ENCODE measurements at places on chromosomes 12 and 14. TPM values are rescaled to one million over a fixed set of nuclear protein-coding genes. Genes with fewer than 3 reads are reported as not detected.

Gene UBC
- 1,131 TPM for total RNA-seq

Gene ATL1
- total RNA-seq = 1.9 TPM

DNA sequence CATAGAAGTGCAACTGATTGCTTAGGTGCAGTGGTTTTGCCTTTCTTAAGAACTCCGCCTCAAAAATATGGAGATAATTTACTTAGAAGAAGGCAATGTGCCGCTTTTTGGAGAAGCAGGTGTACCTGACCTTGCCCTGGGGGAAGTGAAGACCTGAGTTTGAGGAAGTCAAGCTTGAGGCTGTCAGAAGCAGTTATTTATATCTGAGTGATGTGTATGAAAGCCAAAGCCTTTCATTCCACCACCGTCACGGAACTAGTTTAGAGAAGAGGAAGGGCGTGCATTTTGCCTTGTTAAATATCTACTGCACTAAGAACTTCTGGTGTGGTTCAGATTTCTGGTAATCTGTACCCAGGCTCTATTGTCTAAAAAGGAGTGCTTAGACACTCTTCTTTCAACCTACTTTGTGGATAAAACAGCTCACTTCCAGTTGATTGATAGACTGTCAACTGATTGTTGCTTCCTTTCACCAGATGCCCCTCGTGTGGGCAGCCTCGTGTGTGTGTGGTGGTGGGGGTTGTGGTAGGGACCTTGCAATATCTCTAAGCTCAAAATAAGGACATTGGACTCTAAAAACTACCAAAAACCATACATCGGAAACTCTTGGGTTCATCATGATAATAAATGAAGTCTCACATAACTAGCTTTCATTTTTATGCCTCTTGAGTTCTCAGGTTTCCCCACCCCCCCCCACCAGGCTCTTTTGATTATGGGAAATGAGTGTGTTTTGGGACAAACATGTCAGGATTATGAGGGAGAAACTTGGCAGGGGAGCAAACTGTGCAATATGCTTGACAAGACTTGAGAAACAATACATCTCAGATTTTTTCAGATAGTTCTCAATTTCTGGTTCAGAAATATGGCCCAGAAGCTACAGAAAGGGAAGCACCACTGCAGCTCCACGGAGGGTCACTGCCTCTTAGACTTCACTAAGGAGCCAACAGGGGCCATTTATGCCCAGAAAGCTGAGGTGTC, 78.6 kb downstream of the ARF6 start:
- DNase-seq = no peak

DNA sequence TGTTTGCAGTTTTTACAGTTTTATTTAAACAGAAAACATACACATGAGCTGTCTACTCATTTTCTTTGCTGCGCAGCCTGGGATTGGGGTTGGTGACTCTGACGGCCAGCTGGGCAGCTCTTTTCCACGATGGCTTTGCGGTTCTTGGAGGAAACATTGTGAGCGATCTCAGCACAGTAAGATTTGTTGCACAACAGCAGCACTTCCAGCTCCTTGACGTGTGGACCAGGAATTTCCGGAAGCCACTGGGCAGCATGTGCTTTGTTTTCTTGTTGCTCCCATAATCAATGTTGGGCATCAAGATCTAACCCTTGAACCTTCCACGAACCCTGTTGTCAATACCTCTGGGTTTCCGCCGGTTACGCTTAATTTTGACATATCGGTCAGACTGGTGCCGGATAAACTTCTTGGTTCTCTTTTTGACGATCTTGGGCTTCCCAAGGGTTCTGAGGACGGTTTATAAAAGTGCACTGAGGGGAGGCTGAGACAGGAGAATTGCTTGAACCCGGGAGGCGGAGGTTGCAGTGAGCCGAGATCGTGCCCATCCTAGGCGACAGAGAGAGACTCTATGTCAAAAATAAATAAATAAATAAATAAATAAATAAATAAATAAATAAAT, 21.8 kb downstream of the FKBP11 start:
- no peak for DNase-seq

Data from H7 (cell line).